ENCODE measurements at places on chromosomes 6 and 20.

DNA sequence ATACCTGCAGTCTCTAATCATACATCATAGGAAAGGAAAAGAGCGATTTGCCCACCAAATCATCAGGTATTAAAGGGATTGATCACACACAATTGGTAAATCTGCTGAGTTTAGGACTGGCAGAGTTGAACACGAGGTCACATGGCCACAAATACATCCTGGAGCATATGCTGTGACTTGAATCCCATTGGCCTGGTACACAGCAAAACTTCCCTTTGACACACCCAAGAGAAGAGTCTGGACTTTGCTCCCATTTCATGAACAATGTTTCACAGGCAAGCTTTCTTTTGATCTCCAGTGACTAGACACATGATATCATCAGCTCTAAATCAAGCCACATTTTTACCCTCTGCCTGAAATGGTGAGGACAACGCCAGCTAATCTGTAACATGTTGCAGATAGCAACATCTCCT lies 117.9 kb downstream of the ISM1 start:
- DNase-seq = no peak

DNA sequence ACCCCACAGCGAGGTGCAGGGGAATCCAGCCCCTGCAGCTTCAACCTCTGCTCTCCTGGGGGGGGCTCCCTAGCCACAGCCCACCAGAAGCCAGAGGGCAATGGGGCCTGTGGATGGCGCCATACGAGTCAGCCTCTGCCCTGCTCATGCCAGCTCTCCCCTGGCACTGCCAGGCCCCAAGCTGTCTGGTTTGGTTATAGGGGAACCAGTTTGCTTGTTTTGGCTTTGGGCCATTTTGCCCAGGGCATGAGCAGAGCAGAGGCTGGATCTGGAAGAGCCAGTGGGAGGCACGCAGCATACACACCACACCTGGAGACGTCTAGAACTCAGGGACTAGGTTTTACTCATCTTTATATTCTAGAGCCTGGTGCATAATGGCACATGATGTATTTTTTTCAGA lies 66.7 kb upstream of the SLC22A16 start:
- DNase-seq = no peak

- no peak for DNase-seq
These were observed 38.3 kb upstream of the SLC32A1 start for GRCh38 chr20:38685853-38686473.

DNA sequence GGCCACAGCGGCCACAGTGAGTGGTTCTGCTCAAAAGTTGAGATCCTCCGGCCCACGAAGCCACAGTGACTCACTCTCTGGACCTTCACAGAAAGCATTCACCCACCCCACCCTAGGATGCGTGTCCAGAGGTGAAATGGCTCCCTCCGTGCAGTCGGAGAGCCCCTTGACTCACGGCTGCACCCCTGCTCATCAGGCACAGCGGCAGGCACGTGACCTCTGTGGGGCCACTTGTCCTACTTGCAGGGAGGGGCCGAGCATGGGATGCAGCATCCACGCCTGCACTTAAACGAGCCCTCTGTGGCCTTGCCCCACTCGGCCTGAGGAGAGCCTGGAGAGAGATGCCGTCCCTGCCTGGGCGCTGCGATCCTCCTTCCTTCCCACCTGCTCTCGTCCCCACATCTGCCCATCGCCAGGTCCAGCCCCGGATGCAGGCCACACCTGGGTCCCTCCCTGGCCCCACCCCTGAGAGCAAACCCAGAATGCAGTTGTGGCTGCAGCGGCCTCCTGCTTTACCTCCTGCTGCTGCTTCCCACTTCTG lies 28.7 kb downstream of the NTSR1 start:
- no peak for DNase-seq

GRCh38 chr6:99894815-99895214 lies 99.2 kb downstream of the MCHR2 start:
- no peak for DNase-seq

GRCh38 chr6:42370323-42370985 lies 81.3 kb downstream of the TRERF1 start:
- DNase-seq = no peak

- DNase-seq = no peak
These were observed 176.6 kb upstream of the POU3F2 start for GRCh38 chr6:98657764-98658163.

GRCh38 chr20:9082741-9083140 lies 13.9 kb downstream of the PLCB4 start:
- DNase-seq = no peak

DNA sequence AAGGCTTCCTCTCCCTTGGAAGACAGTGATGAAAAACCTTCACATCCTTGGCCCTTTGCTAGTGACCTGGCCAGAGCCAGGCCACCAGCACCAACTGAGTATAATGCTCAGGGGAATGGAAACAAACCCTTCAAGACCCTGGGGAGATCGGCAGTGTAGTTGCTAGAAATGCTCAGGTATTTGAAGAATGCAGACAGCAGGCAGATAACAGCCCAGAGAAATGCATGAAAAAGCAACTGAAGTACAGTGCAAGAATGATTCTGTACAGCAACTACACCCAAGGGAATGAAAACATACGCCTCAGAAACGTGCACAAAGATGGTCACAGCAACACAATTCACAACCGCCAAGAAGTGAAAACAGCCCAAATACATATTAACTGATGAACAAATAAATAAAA lies 41.1 kb downstream of the PPP1R3G start:
- DNase-seq = no peak

- no peak for DNase-seq
These were observed 70.8 kb downstream of the PYGB start for GRCh38 chr20:25318471-25319240.

- no peak for DNase-seq
These were observed 120.9 kb upstream of the IFNGR1 start for GRCh38 chr6:137339929-137340559.

DNA sequence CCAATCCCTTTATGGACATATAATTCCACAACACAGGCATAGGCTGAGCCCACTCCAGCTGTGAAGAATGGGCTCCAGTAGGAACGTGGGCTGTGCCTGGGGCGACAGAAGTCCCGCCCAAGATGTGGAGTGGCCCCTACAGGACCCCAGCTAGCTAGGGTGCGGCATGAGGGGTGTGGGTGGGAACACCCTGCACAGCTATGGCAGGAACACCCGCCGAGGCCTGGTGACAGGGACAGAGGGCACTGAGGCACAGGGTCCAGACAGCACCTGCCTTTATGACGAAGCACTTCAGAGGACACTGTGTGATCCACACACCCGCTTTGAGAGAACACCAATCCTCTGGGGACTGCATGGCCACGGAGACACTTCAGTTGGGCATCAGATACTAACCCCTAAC lies 28.2 kb upstream of the TCFL5 start:
- DNase-seq = no peak

- no peak for DNase-seq
These were observed 86.2 kb downstream of the PLEKHG1 start for GRCh38 chr6:150685860-150686259.

DNA sequence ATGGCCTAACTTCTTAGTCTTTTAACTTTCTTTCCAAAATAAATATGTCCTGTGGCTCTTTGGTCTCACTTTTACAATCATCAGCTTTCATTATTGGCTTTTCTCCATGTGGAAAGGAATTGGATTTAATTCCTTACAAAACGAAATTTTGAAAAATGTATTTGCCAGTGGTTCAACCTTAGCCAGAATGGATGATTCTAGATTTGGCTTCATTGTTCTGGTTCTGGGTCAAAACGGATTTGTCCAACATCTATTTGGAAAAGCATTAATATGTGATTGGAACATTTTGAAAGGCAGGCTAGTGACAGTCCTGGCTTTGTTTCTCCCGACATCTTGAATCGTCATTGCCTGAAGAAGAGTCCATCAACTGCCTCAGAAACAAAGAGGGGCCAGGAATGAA lies 59.2 kb downstream of the TENT5A start:
- no peak for DNase-seq

- no peak for DNase-seq
These were observed 157.9 kb downstream of the RFX6 start for GRCh38 chr6:117034971-117035370.

GRCh38 chr20:40225596-40225995 lies 463.4 kb downstream of the MAFB start:
- DNase-seq = no peak

- DNase-seq = no peak
These were observed 72.6 kb downstream of the REV3L start for GRCh38 chr6:111410371-111410770.

DNA sequence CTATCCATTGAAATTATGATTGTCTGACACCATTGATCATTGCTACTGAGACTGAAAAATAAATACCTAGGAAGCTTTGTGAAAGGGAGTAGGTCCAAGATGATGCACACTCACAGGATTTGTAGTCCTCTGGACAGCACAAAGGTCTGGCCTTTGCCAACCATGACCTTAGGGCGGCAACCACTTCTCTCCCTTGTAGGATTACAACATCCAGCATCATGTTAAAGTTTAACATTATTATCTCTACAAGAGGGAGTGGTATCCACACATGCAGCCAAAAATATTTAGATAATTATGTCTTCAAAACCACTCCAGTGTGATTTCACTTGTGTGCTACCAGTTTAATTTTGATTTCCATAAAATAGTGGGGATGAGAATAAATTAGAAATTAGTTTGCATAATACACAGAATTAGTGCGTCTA lies 51.1 kb upstream of the NHSL1 start:
- DNase-seq = no peak

- peak; percentile 35 for DNase-seq
These were observed 863.1 kb downstream of the MAFB start for GRCh38 chr20:39825950-39826349.

- DNase-seq = no peak
These were observed 3.2 kb upstream of the SIRPB2 start for GRCh38 chr20:1494436-1494835.

- DNase-seq = no peak
These were observed 505.2 kb downstream of the CBLN4 start for GRCh38 chr20:55500130-55500529.

DNA sequence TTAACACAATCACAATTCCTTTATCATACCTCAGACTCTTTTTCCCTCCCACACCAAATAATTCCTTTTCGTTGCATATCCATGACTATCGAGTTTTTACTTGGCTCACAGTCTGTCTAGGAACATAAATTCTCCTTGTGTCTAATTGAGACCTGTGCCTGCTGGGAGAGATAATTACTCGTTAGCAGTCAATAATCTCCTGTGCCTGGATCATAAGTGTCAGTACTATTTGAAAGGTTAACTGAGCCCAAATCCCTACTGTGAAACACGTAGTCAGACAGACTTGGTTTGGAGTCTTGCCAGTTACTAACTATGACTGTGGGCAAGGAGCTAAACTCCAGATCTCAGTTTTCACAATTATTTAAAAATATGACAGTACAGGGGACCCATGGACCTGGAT lies 5.7 kb upstream of the CTNNBL1 start:
- no peak for DNase-seq

DNA sequence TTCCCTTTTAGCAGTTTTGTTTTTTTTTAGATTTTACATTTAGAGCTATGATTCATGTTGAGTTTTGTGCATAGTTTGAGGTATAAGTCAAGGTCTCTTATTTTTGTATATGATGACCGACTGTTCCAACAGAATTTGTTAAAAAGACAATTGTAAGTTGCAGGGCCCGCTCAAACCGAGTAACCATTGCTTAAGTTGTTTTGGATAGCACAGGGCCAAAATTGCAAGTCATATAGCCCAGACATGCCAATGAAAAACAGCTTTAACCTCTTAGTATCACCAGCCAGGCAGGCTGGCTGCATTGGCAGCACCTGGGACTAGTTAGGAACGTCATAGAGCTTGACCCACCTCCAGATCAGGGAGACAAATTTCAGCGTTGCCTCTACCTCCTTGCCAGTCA lies 47.3 kb downstream of the PFDN4 start:
- peak; percentile 99 for DNase-seq

GRCh38 chr6:146542881-146543210 lies 787 bp upstream of the RAB32 start:
- DNase-seq = no peak

- no peak for DNase-seq
These were observed at the start of gene TRIM40 for GRCh38 chr6:30135757-30136156. TRIM40 (plus strand) TSS chr6:30136140; CDS start chr6:30137037, 897 bp downstream.

DNA sequence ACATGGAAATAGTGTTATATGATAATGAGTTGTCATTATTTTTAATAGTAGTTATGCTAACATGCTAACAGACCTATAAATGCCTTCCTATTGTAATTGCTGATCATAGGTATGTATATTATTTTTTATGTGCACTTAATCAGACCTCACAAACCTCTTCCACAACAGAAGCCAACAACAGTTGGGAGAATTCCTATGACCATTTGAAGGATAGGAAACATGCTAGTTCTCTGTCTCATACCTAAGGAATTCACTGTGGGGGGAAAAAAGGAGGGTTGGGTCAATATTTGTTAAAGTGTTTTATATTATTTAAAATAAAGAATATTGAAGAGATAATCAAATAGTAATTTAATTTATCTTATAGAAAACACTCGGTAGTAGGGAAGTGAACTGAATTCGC lies 990.9 kb downstream of the EPHA7 start:
- no peak for DNase-seq

DNA sequence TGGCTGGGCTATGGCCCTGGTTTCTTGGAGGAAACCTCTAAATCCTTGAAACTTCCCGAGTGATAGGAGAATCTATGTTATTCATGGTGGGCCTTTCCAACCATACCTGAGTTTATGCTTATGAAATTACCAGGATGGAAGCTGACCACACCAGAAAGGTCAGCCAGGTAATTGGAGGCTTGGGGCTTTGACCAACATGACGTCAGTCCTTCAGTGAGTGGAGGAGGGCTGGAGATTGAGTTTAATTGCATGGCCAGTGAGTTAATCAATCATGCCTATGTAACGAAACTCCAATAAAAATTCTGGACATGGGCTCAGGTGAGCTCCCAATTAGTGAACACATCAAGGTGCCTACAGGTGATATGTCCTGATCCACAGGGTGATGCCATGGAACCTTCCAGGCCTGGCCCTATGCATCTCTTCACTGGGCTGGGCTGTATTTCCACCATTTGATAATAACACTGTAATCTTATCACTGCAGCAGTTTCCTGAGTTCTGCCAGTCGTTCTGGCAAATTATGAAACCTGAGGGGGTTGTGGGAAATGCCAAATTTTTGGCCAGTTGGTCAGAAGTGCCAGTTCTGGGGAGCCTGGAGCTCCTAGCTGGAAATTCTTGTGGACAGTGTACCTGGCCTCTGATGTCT lies 106.5 kb downstream of the CDH26 start:
- DNase-seq = no peak

DNA sequence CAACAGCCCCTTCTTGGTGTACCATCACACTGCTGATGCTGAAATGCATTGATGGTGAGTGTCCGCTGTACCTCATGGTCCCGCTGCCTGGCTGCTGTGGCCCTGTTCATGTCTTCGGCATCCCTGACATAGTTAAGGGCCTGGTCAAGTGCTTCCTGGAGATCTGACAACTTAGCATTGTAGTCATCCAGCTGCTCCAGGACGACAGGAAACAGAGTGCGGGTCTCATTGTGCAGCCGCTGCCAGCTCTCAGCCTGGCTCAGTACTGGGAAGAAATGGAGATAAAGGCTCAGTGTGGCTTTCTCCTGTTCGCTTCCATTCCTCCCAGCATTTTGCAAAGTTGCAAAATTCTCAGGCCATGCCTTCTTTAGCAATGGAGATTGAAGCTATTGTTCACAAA lies 81.8 kb downstream of the LAMA4 start:
- DNase-seq = no peak

GRCh38 chr20:60268491-60268890 lies 310.3 kb downstream of the CDH26 start:
- no peak for DNase-seq
